ENCODE measurements at places on chromosomes 13 and 19.

DNA sequence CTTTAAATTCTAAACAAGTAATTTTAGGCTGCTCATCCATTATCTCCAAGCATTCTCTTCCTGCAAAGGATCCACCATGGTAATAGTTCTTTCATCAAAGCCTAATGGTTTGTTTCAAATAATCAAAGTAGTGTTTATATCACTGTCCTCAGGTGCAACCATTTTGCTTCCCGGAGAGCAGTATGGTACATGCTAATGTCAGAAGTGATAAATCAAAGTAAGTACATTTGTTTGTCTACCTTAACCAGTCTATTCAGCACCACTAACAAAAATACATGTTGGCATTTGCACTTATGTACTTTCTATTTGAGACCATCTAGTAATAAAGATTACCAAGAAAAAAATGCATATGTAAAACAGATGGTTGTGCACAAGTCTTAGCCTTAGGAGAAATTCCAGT is 37.5 kb downstream of the DACH1 start:
- DNase-seq = no peak

DNA sequence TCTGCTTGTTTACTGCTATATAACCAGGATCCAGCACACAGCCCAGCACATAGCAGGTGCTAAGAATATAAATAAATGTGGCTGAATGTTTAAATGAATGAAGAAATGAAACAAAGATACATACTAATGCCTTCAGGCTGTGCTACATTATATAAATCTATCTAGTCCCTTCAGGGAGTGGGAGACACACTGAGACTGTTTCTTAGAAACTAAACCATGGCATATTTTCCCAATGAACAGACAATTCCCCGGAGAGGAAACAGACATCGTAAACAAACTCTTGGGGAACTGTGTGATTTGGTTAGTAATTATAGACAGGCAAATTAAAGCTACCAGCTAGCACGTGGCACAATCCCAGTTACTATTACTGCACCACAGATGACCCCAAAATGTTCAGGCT is 9.7 kb upstream of the FEM1A start:
- no peak for DNase-seq

DNA sequence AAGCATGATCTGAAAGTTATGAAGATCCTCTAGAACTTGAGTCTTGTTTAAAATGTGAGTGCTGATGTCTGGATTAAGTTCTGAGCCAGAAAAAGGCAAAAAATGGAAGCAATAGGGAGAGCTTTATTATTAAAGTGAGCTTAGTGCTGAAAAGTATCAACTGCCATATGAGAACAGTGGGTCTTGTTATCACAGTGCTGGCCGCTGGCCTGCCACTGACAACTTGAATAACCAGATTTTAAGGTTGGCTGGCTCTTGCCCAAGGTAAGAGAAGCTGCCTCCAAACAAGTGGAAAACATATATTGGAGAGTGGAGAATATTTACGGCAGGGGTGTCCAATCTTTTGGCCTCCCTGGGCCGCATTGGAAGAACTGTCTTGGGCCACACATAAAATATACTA is 33.9 kb downstream of the NUFIP1 start:
- DNase-seq = no peak

DNA sequence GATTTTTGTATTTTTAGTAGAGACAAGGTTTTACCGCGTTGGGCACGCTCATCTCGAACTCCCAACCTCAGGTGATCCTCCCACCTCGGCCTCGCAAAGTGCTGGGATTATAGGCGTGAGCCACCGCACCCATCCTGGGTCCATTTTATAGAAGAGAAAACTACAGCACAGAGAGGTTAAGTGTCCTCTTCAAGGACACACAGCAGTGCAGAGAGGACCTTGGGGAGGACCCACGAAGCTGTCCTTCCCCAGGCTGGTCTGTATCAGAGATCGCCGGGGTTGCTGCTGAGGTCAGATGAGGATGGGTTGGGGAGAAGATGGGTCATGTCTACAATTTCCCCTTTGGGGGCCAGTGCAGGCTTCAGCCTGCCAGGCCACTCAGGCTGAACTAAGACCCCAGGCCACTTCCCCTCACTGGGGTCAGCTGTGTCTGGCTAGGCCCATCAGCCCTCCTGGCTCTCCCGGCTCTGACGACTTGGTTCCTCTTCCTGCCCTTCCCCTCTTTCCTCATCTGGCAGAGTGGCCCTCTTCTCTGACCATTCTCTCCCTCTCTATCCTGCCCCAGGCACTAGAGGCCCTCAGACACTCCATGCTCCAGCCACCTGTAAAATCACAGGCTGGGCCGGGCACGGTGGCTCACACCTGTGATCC is 9.6 kb downstream of the MYO1F start:
- DNase-seq = peak; percentile 76

DNA sequence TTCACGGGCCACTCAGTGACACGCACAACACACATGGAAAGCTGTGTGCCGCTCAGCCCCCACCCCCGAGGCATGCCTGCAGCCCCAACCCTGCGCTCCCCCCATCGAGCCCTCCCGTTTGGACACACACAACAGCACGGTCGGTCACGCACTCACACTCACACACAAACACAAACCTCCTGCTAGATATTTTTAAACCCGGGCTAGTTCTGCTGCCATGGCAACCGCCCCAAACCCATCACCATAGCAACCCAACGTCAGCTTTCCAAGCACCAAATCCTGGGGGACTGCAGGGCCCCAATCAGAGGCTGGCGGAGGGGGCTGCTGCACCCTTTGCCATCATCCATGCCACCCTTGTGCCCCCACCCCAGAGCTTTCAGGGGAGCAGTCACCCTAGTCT is 2.5 kb upstream of the NOVA2 start:
- DNase-seq = no peak

- no peak for DNase-seq
These were observed 88.8 kb downstream of the KCTD12 start for GRCh38 chr13:76797361-76797760.

DNA sequence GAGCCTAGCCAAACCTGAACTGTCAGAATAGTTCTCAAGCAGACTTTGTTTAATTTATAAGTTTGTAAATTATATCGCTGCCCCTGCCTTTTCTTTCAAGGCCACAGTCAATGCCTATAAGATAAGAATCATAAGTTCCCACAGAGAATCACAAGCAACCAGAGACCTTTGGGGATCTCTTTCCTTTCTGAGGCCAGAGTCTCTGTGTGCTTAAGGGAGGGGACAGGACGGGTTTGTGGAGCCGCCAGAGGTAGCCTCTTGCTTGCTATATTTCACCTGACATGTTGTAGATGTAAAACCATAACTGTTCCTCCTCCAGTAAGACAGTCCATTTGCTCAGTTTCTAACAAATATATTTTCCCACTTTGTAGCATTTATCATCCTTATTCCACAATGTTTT is 458.8 kb downstream of the RFC3 start:
- no peak for DNase-seq

DNA sequence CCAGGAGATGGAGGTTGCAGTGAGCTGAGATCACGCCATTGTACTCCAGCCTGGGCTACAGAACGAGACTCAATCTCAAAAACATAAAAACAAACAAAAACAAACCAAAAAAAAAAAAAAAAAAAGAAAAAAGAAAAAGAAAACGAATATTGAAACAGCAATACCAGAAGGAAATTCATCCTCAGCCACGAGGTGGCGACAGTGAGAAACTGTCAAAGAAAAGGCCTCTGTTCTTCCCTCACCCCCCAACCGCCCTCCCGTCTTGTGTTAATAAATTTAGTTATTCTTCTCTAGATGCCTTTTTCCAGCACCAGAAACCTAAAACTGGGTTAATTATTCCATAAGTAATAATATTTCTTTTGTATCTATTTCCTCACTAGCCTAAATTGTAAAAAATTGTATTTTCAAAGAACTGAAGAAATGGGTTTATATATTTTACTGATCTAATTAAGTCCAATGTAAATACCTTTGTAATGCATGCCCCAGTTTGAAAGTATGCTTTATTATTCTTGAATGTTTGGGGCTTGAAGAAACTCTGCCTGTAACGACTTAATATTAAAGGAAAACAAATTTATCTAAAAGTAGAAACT is 38.6 kb downstream of the LIG4 start:
- peak; percentile 39 for DNase-seq

- no peak for DNase-seq
These were observed 720 bp upstream of the HNRNPL start for GRCh38 chr19:38850436-38850975.

DNA sequence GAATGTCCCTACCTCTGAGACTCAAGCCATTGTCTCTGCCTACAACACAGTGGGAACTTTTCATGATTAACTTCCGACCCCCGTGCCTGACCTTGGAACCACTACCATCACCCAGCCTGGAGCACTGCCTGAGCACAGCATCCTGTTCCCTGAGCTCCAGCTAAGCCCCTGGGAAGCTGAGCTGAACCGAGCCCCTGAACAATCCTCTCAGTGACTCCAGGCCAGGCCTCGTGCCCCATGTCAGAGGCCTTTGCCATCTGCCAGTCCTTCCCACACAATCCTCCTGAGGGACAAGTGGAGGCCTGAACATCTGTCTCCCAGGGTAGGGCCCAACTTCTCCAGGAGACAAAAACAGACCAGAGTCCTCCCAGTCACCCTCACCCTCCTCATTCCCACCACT is 17.5 kb downstream of the CEACAM3 start:
- no peak for DNase-seq

- DNase-seq = peak; percentile 92
These were observed 867 bp downstream of the WBP4 start for GRCh38 chr13:41061914-41062837.

DNA sequence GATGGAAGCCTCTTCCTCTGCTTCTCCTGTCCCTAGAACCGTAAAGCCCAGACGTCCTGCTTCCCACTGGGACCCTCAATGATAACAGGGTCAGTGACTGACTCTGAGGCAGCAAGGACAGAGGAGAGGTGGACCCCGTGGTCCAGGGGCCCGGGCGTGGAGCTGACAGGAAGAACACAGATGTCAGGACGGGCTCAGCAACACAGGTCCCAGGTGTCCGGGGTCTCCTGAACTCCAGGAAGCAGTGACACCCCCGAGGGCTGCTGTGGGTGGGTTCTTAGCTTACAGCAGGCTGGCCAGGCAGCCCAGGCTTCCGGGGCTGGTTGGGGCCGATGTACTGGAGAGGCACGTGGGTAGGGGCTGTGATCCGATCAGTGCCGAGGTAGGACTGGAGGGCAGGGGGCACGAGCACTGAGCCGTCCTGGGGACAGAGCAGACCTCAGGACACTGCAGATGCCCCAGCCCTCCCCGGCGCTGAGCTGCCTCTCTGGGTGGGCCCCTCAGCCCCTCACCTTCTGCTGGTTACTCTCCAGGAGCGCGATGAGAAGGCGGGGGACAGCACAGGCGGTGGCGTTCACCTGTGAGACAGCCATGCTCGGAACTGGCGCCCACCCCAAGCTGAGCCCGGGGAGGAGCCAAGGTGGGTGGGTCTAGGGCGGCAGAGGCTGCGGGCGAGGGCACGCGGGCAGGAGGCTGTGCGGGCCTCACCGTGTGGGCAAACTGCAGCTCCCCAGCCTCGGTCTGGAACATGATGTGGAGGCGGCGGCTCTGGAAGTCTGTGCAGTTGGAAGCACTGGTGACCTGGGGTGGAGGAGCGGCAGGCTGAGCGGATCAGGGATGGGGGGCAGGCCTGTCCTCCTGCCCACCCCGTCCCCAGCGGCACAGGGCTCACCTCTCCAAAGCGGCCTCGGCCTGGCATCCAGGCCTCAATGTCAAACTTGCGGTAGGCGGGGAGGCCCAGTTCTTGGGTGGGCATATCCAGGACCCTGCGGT is 3.6 kb upstream of the CCER2 start:
- DNase-seq = no peak

DNA sequence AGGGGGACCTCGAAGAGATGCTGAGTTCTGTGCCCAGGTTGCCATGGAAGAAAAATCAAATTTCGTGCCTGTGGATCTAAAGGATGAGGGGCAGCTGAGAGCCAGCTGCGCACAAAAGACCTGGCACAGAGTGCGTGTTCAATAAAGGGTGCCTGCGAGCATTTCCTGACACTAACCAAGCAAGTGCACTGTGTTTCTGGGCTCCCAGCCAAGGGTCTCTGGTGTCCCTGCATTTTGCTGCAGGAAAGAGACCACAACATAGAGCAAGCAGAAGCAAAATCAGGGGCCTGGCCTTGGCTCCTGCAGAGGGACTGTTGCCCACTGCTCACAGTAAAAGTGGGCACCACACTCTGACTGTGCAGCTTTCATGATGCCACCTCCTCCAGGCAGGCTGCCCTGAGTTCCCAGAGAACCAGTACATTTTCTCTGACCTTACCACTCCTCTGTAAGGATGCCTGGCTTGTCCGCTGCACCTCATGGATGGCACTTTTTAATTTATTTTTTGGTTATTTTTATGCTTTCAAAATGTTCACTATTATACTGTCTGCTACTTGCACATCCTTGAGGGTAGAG is 70.8 kb upstream of the GPR12 start:
- DNase-seq = no peak

- DNase-seq = no peak
These were observed 17.8 kb downstream of the SULT2B1 start for GRCh38 chr19:48569814-48570213.
